ENCODE measurements at places on chromosomes 1 and 21. TPM values are rescaled to one million over a fixed set of nuclear protein-coding genes. Genes with fewer than 3 reads are reported as not detected.

The FAM131C gene
- total RNA-seq, result 0.85 TPM

The TIE1 gene
- total RNA-seq, result 1.8 TPM

The TCHH gene
- total RNA-seq, result 0.03 TPM

The NBPF4 gene
- not detected for total RNA-seq

The CDCA8 gene
- 3.7 TPM for total RNA-seq

The DR1 gene
- total RNA-seq, result 38.2 TPM

The RPS6KC1 gene
- 38.0 TPM for total RNA-seq

The GSTM3 gene
- total RNA-seq, result 27.5 TPM

The RRAGC gene
- 34.7 TPM for total RNA-seq

The ZNF670 gene
- 0.72 TPM for total RNA-seq

The APOBEC4 gene
- total RNA-seq, result not detected

The IL22RA1 gene
- total RNA-seq, result not detected

The DEPDC1 gene
- total RNA-seq, result 3.2 TPM

The PTGS2 gene
- total RNA-seq, result 59.8 TPM

The LINGO4 gene
- not detected for total RNA-seq

The IL19 gene
- total RNA-seq, result not detected

The BRDT gene
- not detected for total RNA-seq

The KCNE2 gene
- not detected for total RNA-seq

The C1orf53 gene
- 1.4 TPM for total RNA-seq

The FAM110D gene
- total RNA-seq, result not detected

The ST6GALNAC3 gene
- total RNA-seq, result 0.36 TPM

All from smooth muscle cell of the pulmonary artery (primary cell).